ENCODE measurements at places on chromosomes 6 and 20. TPM values are rescaled to one million over a fixed set of nuclear protein-coding genes. Genes with fewer than 3 reads are reported as not detected.

DNA sequence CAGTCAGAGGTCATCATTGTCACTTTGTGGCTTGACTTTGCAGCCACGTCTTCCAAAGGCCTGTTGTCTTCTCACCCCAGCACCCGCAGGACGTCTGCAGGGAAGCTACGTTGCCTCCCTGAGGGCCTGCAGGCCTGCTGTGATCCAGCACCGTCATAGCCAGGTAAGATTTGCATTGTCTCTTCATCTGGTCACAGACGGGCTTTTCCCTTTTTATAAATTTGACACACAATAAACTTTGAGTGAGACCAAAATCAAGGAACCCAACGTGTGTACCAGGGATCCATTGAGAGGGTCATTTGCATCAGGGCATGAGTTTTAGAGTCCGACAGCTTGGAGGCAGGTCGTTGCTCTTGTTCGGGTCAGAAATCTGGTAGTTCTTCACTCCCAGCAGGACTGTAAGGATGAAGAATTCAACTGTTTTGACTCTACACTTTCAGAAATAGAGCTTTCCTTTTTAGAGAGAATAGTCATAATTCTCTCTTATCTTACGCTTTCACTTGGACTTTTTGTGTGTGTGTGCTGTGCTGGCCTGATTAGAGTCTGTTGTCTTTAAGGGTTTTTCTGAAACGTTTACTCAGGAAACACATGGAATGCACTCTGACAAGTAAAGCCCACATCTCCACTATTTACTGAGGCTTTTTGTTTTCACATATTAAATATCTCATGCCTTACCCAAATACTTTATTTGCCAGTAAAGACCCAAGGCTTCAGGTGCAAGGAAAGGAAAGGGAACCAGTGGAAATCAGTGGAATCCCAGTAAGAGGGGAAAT is 177.2 kb upstream of the TAB2 start:
- no peaks in the 10 kb centered on the region for H3K36me3 ChIP-seq
- peaks cover 9% of the 10 kb centered on the region for H3K4me1 ChIP-seq
- peak; percentile 52 for DNase-seq
- H3K27ac ChIP-seq: no peak overlapping the region

DNA sequence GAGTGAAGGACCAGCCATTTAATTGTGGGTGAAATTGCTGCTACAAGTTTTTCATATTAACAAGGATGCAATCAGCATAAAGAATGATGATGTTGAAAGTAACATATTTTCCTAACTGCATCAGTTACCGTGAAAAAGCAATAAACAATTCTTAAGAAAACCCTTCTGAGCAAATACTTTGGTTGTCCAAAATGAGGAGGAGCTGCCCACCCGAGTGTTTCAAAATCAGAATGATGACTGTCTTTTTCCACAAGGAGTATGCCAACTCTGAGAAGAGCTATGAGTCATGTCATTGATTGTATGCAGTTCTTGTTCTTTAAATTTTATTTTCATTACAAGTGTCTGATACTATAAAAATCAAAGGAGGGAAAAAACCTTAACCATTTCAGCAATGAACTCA is 470.5 kb downstream of the COL12A1 start:
- DNase-seq: no peak
- no peaks in the 10 kb centered on the region for H3K36me3 ChIP-seq
- no peaks in the 10 kb centered on the region for H3K27me3 ChIP-seq
- no peak overlapping the region for H3K4me3 ChIP-seq

GRCh38 chr20:35912881-35913280 is 41.4 kb downstream of the SCAND1 start:
- no peak overlapping the region for H3K4me3 ChIP-seq
- no peaks in the 10 kb centered on the region for H3K4me1 ChIP-seq
- DNase-seq: no peak
- no peaks in the 10 kb centered on the region for H3K27me3 ChIP-seq
- H3K36me3 ChIP-seq: peaks cover 4% of the 10 kb centered on the region
- no peak overlapping the region for H3K27ac ChIP-seq

DNA sequence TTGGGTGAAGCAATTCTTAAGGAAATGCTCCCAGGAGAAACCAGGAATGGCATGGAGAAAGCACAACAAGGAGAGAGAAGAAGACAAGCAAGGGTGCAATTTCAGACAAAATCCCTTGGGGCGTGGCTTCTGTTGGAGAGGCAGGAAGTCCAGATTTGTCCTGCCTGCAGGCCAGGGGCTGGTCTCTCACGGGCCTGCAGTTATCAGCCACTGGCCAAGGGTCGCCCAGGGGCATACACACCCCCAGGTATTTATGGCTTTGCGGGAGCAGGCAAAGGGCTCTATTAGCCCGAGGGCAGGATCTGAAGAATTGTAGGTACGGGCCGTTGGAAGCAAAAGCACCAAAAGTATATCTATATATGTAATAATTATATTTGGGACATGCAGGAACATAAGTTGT is 87.7 kb downstream of the IYD start:
- no peak overlapping the region for H3K27ac ChIP-seq
- no peaks in the 10 kb centered on the region for H3K36me3 ChIP-seq
- no peaks in the 10 kb centered on the region for H3K4me1 ChIP-seq
- no peak overlapping the region for H3K4me3 ChIP-seq
- H3K27me3 ChIP-seq: no peaks in the 10 kb centered on the region
- DNase-seq: no peak

Gene PI3
- polyA plus RNA-seq: not detected

GRCh38 chr20:19465536-19465935 is 253.1 kb downstream of the SLC24A3 start:
- H3K4me1 ChIP-seq: no peaks in the 10 kb centered on the region
- no peak overlapping the region for H3K4me3 ChIP-seq
- no peak for DNase-seq
- no peaks in the 10 kb centered on the region for H3K27me3 ChIP-seq
- no peaks in the 10 kb centered on the region for H3K36me3 ChIP-seq

- no peaks in the 10 kb centered on the region for H3K27me3 ChIP-seq
- no peak for DNase-seq
- H3K36me3 ChIP-seq: peaks cover 83% of the 10 kb centered on the region
- no peak overlapping the region for H3K4me3 ChIP-seq
- no peak overlapping the region for H3K27ac ChIP-seq
Measured at GRCh38 chr20:49228676-49229075, 9.5 kb downstream of the DDX27 start.

DNA sequence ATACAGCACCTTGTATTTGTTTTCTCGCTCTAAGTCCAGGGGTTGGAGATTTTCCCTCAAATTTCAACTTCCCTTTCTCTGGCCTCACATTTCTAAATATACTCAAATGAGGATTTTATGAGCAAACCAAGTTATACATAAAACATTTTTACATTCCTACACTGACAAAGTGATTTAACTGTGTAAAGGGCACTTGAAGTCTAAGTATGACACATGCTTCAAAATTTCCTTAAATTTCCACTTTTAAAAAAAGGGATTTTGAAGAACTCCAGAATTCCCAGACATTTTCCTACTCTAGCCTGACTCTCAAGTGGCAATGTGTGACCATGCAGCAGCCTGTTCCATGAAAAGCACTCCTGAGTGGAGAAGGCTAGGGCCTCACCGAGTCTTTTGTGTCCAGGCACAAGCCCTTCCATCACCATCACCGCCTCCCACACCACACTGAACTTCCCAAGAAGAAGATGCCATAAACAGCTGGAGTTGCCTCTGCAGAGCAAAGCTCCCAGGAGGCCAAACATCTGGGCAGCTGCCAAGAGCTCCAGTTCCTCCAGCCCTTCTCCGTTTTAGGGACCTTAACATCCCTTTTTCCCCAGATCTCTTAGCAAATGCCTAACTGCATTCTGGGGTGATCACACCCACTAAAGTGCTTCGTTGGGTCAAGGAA is 68.9 kb downstream of the NCR2 start:
- H3K36me3 ChIP-seq: no peaks in the 10 kb centered on the region
- DNase-seq: no peak
- no peak overlapping the region for H3K27ac ChIP-seq
- H3K4me1 ChIP-seq: no peaks in the 10 kb centered on the region

- H3K36me3 ChIP-seq: no peaks in the 10 kb centered on the region
- no peak overlapping the region for H3K4me3 ChIP-seq
- H3K27ac ChIP-seq: no peak overlapping the region
- DNase-seq: no peak
- H3K27me3 ChIP-seq: no peaks in the 10 kb centered on the region
- peaks cover 17% of the 10 kb centered on the region for H3K4me1 ChIP-seq
Measured at GRCh38 chr6:166490671-166491500, 95.6 kb downstream of the RAMACL start.

DNA sequence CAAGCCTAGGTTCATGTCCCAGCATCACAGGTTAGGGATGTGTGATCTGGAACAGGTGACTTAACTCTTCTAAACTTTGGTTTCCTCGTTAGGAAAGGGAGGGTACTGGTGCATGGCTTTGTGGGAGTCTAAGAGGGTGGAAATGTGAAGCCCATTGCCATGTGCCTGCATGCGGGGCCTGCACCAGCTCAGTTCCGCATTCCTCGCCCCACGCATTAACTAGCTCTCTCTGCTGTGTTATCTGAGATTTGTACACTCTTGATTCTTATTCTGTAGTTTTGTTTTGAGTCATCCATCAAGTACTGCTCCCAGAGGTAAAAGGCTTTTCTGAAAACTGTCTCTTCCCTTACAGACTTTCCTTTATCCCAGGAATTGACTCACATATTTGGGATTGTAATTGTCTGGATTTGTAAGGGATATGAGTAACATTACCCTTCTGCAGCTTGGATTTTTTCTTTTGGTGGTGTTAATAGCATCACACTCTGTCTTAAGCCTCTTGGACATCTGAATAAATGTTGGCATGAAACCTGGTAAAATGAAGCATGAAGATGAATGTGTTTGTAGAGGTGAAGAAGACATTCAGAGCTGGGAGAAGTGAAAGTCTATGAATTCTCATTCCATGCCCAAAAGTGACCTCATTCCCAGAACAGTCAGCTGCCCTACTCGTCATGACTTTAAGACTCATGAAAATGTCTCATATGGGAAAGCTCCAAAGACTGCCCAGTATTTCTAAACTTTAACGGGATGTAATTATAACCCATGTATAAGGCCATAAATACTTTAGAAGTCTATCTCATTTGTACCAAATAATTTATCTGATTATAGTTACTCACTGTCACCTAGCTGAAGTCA is 357.3 kb downstream of the FOXA2 start:
- H3K4me3 ChIP-seq: no peak overlapping the region
- no peaks in the 10 kb centered on the region for H3K4me1 ChIP-seq
- no peaks in the 10 kb centered on the region for H3K36me3 ChIP-seq
- no peak for DNase-seq

DNA sequence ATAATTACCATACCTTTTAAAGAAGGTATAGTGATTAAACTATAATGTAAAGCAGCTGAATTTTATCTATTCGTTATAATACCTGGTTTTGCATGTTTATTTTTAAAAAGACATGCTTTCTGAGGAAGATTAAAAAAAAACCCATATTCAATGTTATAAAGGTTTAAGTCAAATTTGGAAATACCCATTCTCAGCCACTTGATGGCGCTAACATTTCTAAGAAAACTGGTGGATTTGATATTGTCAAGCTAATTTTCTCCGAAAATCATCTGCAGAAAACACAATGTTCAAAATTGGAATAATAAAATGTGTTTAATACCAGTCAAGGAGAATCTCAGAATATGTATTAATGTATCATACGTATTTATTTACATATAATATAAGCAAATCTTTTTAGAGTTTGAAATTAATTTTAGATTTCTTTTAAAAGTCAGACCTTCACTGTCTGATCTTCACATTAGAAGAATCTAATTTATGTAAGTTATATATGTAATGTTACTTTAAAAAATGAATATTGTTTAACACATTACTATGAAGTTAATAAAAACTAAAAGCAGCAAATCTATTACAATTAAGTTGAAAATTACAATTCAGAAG is 35.0 kb downstream of the SHPRH start:
- H3K4me3 ChIP-seq: no peak overlapping the region
- H3K27ac ChIP-seq: no peak overlapping the region
- peak; percentile 40 for DNase-seq
- H3K27me3 ChIP-seq: no peaks in the 10 kb centered on the region

DNA sequence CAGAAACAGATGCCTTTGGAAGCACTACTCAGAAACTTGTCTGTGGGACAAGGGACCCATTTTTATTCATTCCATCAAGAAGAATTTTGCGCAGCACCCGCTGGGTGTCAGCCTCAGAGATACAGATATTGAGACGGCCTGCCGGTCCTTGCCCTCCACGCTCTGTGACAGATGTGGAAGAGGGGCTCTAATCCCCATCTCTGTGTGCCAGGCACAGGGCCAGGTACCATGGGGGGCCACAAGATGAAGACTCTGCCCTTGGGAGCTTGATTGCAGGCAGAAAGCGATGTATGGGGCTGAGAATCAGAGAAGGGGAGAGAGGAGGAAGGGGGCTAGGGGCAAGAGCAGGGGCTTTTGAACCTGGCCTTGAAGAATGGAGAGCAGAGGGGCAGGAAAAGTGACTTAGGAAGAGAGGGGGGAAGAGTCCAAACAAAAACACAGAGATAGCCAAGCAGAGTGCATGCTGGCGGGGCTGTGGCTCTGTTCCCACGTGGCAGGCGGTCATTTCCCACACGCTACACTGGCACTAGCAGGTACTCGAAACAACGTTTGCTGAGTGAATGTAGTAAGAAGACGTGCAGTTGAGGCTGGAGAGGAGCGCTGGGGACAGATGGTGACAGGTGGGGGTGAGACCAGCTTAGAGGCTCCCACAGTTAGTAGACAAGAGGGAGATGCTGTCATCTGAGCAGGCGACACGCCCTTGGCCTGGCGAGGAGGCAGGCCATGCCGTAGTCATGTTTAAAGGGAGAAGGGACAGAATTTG is 170.3 kb upstream of the SNX9 start:
- no peak for DNase-seq
- no peaks in the 10 kb centered on the region for H3K36me3 ChIP-seq
- no peaks in the 10 kb centered on the region for H3K27me3 ChIP-seq

GRCh38 chr20:33681288-33681687 is 4.9 kb downstream of the E2F1 start:
- H3K4me3 ChIP-seq: no peak overlapping the region
- H3K4me1 ChIP-seq: peaks cover 34% of the 10 kb centered on the region
- no peak for DNase-seq

- H3K36me3 ChIP-seq: no peaks in the 10 kb centered on the region
- no peaks in the 10 kb centered on the region for H3K27me3 ChIP-seq
- H3K4me3 ChIP-seq: no peak overlapping the region
- no peaks in the 10 kb centered on the region for H3K4me1 ChIP-seq
- no peak overlapping the region for H3K27ac ChIP-seq
Measured at GRCh38 chr6:150439373-150439772, 70.6 kb downstream of the IYD start.

Gene FAM217A
- not detected for polyA plus RNA-seq

DNA sequence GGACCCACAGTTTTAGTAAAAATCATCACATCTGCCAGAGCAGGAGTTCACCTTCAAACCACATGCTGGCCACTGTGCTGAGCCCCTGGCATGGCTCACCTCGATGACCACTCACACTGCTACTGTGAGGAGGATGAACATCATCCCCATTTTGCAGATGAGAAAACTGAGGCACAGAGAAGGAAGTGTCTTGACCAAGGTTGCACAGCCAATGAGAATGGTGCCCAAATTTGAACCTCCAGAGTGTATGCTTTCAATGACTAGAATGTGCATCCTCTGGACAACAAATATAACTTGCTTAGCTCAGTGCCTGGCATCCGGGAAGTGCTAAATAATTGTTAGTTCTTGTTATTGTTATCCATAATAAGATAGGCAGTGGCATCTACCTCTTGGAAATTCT is 37.2 kb upstream of the FAM83D start:
- no peak overlapping the region for H3K4me3 ChIP-seq
- peaks cover 92% of the 10 kb centered on the region for H3K4me1 ChIP-seq
- no peaks in the 10 kb centered on the region for H3K27me3 ChIP-seq
- H3K27ac ChIP-seq: no peak overlapping the region

GRCh38 chr6:100775667-100776066 is 105.5 kb downstream of the ASCC3 start:
- no peak overlapping the region for H3K27ac ChIP-seq
- H3K27me3 ChIP-seq: no peaks in the 10 kb centered on the region
- no peak overlapping the region for H3K4me3 ChIP-seq
- no peaks in the 10 kb centered on the region for H3K4me1 ChIP-seq
- no peak for DNase-seq

All from B cell (primary cell).